H7 (cell line): ENCODE measurements at places on chromosomes 5 and 9.

DNA sequence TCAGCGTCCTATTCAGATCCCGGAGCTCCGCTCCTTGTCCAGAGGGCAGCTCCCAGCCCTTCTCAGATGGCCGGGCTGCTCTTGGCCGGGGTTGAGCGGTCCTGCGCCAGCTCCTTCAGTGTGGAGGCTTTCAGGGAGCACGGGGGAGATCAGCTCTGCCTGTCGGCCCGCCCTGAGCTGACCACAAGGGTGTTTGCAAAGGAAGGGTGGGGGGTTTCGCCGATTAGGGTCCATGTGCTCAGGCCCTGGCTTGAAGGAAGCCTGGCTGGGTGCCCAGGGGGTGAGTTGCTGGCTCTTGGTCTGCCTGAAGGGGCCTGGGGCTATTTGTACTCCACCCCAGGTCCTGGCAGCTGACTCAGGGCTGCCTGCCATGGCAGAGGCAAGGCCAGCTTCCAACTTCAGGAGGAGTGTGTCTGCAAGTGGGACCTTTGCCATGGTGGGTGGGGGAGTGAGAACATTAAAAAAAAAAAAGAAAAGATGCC, 250.1 kb upstream of the KLF4 start:
- no peak for DNase-seq

DNA sequence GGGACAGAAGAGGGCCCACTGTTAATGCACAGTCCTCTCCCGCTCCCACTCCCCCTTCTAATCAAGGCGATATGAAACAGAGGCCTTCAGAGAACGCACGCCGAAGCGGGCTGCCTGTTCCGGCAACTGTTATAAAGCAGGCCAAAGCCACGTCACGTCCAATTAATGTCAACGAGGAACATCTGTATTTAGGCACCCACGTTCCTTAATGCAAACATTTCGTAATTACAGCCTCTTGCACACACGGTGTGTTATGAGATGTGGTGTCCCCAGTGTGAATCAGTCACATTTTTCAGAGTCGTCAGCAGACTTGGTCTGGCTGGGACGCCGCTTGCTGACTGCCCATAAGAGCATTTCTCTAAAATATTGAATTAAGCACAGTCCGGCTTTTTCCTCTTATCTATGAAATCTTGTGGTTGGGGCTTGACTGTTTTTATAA, 339.0 kb downstream of the NSG2 start:
- DNase-seq = no peak

GRCh38 chr9:128021098-128021497, 40.3 kb upstream of the EEIG1 start:
- DNase-seq = no peak

- DNase-seq = peak; percentile 36
Observed at GRCh38 chr5:55187370-55187769, 14.4 kb upstream of the CDC20B start.

DNA sequence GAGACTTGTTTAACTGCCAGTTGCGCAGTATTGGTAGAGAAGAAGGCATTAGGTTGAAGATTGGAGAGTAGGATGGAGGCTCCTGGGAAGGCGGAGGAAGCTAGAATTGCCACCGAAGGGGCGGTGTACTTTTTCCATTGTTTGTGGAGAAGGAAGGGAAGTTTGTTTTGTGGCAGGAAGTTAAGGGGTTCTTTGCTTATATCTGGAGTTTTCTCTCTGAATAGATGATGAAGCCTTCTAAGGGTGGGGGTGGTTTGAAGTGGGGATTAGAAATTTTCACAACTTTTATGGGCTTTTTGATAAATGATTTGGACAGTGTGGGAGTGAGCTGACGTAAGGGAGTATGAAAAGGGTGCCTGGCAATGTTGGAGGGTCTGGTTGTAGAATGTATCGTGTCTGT, 59.3 kb downstream of the SNX30 start:
- no peak for DNase-seq

GRCh38 chr5:66616520-66617225, 20.5 kb downstream of the MAST4 start:
- no peak for DNase-seq
